M059J (cell line): ENCODE measurements at places on chromosomes 11 and 22.

DNA sequence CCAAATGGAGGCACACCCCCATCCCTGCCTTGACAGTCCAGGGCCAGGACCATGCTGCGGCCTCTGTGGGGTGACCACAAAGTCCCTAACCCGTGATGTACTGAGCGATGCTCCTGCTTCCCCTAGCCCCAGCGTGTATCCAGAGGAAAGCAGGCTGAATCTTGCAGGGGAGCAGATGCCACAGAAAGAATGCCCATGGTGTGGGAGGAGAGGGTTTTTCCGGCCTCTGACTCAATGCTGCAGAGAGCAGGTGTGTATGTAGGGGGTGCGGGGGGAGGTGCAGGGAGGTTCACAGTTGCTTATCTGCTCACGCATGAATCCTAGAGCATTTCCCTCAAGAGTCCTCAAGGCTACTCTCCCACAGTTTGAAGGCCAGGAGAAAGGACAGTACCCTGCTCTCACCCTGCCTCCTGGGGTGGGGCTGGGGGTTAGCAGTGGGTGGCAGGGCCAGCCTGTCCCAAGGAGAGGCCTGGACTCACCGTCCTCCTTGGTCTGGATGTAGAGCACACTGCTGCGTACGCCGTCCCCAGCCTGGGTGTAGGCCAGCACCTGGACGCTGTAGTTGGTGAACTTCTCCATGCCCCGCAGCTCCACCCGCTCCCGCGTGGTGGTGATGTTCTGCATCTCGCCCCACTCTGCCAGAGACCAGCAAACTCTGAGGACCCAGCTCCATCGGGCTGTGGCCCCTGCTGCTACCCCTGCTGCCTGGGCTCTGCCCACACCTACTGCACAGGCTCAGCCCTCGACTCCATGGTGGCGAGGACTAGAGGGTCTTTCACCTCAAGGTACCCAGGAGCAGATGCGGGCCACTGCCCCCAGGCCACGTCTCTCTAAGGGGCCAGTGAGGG, 130.8 kb downstream of the CEP164 start:
- no peak for DNase-seq

DNA sequence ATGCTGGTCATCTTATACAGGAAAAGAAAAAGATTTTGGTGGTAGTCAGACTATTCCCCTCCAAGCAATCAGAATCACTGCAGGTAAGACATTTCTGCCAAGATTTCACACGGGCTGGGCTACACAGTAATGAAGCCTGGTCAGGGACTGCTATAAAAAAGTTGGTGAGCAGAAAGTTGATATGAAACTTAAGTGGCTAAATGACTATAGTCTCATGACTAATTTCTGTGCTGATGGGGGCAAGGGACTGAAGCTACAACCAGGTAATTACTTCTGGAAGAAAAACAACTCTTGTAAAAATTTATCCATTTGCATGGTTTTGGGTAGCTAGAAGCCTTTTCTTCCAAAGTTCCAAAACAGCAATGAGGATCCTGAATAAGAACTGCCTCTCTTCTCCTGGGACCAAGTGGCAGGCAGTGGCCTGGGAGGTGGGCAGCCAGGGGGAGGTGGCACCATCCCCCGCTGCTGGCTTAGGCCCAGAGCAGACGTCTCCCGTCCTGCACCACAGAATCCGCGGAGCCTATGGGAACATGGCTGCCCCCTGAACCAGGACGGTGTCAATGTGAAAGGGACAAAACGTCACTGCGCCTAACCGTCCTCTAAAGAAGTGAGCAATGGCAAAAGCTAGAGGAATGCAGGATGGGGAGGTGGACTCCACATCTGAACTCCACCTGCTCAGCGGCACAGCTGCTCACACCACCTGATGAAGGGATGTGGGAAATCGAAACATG, 122.6 kb upstream of the LMO1 start:
- DNase-seq: no peak

DNA sequence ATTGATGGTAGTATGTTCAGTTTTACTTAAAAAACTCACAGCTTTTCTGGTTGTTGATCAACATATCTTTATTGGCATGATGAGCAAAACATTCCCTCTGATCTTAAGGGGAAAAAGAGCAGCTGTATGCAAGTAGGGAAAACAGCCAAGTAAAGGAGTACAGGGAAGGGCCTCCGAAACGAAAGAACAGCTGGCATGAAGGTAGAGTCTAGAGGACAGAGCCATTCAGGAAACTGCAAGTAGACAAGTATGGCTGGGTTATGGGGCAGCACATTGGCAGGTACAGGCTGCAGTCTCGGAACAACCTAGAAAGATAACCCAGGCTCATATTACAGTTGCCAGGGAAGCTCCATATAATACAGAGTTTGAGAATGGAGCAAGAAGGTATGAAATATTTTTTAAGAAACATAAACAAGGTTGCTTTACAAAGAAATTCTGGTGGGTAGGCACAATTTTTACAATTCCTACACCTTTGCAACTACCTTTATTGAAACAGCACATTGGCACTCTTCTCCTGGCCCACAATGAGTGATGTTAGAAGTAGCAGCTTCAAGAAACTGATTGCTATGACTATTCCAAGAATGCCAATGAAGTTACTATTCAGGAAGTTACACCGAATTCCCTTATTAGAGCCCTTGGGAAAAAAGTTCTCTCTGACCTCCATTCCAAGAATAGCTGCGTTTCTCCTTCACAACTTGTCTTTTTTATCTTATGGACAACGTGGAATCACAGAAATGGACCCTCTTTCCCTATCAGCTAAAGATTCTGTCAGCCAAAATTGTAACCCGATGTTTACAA, 45.2 kb downstream of the LGR4 start:
- peak; percentile 47 for DNase-seq

DNA sequence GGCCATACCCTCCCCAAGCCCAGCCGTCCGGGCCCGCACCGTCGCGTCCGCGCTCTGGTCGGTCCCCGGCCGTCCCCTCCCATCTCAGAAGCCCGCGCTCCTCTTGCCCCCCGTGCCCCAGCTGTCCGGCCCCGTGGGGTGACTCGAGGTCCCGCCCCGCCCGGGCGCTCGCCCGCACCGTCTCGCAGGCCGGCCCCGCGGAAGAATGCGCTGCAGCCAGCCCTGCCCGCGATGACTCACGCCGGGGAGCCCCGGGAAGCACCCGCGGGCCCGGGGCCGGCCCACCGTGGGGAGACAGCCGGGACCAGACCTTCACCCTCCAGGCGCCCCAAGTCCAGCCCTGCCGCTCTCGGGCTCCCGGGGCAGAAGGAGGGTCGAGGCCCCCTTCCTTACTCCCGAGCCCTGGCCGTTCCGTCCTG, 320 bp upstream of the PHLDA2 start:
- DNase-seq: peak; percentile 78

DNA sequence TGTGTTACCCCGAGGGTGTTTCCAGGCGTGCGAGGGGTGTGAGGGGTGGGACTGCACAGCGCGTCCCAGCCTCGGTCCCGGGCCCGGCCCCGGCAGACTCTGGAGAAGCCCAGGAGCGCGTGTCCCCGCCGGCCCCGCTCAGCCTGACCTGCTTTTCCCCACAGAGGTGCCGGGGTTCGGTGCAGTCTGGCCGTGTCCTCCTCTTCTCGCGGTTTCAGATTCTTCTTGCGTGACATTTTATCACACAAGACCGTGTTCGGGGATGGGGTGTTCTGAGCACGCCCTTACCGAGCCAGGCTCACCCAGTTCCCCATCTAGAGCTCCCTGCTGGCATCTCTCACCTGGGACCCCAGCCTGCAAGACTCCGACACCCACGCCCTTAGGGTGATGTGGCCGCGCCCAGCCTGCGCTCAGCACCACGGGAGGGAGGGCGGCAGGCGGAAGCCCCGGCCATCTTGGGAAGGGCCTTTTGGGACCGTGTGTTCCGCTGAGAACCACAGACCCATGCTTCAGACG, 775.6 kb downstream of the BRD1 start:
- DNase-seq: no peak

DNA sequence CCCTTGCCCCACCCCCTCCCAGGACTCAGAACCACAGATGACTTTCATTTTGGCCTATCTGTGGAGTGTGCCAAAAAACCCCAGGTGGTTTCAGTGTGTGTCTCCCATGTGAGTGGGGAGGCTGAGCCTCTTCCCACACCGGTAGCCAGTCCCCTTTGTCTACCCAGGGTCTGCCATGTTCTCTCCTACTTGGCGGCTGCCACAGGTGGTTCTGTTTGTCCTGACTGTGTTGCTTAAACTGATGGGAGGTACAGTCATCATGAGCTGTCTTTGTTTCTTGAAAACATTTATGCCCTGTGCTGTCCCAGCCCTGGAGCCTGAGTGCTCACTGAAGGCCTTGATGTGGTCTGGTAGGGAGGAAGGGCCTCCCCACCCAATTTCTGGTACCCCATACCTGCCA, 39.7 kb upstream of the SUSD2 start:
- DNase-seq: peak; percentile 50

- DNase-seq: no peak
These were observed 36.4 kb upstream of the LINC01488 start for GRCh38 chr11:69445131-69445470.

DNA sequence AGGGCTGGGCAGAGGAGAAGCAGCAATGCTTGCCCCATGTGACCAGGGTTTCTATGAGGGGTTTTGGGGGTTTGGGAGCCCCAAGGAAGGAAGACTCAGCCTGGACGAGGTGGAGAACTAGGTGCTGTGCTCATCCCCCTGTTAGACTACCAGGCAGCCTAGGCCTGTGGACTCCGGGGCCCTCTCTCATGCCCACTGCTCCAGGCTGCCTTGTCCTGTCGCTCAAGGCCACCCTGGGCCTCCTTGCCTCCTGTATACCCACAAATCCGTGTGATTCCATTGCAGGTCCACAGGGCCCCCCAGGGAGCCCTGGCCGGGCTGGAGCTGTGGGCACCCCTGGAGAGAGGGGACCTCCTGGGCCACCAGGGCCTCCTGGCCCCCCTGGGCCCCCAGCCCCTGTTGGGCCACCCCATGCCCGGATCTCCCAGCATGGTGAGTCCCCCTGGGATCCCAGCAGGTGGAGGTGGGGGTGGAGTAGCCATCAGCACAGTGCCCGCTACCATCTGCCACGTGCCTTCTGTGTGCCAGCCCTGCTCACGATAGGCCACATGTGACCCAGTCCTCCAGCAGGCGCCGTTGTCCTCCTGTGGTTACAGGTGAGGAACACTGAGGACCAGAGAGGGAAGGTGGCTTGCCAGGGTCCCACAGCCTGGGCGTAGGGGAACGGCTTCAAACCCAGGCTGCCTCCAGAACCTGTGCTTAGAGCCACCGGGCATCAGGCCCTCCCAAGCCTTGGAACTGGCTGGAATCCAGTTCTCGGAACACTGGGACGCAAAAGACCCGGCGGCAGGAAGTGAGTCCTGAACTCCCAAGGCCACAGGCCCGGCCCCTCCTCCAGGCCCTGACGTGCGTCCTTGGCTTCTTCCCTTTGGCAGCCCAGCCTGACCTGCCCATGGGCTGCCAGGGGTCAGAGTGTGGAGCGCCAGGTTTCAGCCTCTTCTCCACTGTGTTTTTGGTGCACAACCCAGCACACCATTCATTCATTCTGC, 26.6 kb downstream of the EMID1 start:
- DNase-seq: no peak

- no peak for DNase-seq
These were observed 6.6 kb downstream of the DGCR2 start for GRCh38 chr22:19115628-19116027.

GRCh38 chr11:76695133-76695532, 24.6 kb upstream of the LRRC32 start:
- no peak for DNase-seq

GRCh38 chr11:88175569-88176075, 379 bp upstream of the RAB38 start:
- DNase-seq: peak; percentile 40

GRCh38 chr11:117259417-117259816, 26.9 kb downstream of the RNF214 start:
- peak; percentile 65 for DNase-seq

- no peak for DNase-seq
These were observed 58.2 kb upstream of the DRD2 start for GRCh38 chr11:113533425-113533698.

- no peak for DNase-seq
These were observed 25.3 kb downstream of the PARVA start for GRCh38 chr11:12402691-12403120.

GRCh38 chr11:131893988-131894387, 523.6 kb downstream of the NTM start:
- no peak for DNase-seq

DNA sequence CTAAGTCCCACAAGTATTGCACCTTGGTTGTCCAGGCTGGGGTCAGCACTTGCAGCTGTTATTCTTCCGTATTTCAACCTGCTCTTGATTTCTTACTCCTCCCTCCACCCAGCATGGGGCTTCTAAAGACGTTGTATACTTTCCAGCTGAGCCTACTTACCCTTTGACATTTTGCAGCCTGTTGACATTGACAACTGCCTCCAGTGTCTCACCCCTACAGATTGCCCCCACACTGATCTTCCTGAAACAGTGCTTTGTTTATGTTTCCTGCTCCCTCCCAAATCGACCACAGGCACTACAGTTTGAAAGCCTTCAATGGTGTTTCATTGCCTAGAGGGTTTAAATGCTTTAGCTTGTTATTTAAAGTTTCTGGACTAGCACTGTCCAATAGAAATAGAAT, 56.6 kb downstream of the FAM83F start:
- no peak for DNase-seq

GRCh38 chr11:75810637-75811390, 4.2 kb upstream of the UVRAG start:
- DNase-seq: no peak

GRCh38 chr11:129861702-129862522, 33.5 kb downstream of the NFRKB start:
- peak; percentile 98 for DNase-seq

- DNase-seq: no peak
These were observed 17.4 kb downstream of the ARVCF start for GRCh38 chr22:19998991-19999820.

DNA sequence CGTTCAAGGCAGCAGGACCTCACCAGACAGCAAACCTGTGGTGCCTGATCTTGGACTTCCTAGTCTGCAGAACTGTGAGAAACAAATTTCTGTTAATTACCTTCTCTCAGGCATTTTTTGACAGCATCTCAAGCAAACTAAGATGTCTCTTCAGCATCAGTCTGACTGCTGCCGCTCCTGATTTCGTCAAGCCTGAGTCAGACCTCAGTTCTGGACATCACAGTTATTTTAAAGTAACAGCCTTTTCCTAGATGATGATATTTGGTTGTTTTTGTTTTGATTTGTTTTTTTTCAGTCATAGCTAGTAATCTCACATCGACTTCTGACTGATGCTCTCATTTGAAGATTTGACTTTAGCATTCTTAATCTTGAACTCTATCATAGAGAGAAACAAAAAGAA, 71.9 kb downstream of the BLID start:
- peak; percentile 23 for DNase-seq

DNA sequence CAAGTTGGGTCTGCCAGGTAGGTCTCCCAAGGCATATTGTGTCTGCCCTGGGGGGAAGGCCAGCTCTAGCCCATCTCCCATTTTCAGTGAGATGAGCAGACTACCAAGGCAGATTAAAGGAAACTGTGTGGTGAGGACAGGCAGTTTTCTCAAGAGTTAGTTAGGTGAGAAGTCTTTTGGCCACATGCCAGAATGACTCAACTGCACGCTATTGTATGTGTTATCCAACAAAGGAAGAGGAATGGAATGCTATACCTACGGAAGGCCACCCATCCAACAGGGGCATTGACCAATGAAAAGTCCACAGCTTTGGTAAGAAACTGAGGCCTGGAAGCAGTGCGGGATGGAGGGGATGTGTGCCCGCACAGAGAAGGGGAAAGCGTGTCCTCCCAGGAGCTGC, 941.7 kb downstream of the NTM start:
- peak; percentile 72 for DNase-seq
